Activated naive CD8-positive, alpha-beta T cell treated with anti-CD3 and anti-CD28 coated beads, Interleukin-2, amount 10 ng/mL, durations not matched to agents 7 days and 5 days (primary cell): ENCODE measurements at places on chromosomes 12 and 14. TPM values are rescaled to one million over a fixed set of nuclear protein-coding genes. Genes with fewer than 3 reads are reported as not detected.
A peak's percentile ranks its signal among the peaks of the same experiment; 100 is the strongest.

HPD gene
- not detected for total RNA-seq

DNA sequence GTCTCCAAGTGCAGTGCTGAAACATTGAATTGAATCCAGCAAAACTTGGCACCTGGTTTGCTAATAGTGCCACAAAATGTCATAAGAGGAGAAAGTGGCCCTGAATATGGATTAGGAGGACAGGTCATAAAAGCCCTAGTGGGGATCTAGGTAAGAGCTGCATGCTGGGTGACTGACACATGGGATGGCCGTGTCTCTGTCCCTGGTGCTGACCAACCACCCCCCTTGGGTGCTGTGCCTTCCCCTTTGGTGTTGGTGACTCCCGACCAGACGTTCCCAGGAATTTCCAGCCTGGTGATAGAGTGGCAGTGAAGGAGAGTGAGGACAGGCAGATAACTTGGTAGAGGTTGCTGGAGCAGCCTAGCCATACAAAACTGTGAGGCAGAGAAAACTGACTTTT lies 142.8 kb downstream of the VRK1 start:
- DNase-seq: no peak

C14orf180 gene
- not detected for total RNA-seq

ADAM21 gene
- not detected for total RNA-seq

KLHL33 gene
- 3.6 TPM for total RNA-seq

TCL1B gene
- not detected for total RNA-seq

SSTR1 gene
- not detected for total RNA-seq

DNA sequence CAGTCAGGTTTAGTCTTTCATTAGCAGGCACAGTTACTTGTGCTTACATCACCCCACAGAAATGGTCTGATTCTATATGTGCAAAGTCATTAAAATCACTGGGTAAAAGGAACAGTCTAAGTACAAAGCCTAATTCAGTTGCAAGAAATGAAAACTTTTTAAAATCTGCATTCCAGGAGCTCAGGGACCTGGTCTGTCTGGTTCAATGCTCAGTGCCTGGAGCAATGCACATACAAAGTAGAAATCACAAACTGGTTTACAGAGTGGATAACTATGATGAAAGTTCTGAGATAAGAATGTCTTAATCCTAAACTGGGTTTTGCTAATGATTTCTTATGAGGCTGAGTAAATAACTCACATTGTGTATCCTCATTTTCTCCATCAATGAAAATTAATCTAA lies 28.7 kb downstream of the LMNTD1 start:
- no peak for DNase-seq

GRCh38 chr14:64507376-64508156 lies 3.0 kb downstream of the ZBTB1 start:
- DNase-seq: no peak

- DNase-seq: no peak
These were observed 190.7 kb downstream of the EXOC5 start for GRCh38 chr14:57078054-57078453.

KCNMB4 gene
- 0.74 TPM for total RNA-seq

CD69 gene
- total RNA-seq: 116 TPM

DNA sequence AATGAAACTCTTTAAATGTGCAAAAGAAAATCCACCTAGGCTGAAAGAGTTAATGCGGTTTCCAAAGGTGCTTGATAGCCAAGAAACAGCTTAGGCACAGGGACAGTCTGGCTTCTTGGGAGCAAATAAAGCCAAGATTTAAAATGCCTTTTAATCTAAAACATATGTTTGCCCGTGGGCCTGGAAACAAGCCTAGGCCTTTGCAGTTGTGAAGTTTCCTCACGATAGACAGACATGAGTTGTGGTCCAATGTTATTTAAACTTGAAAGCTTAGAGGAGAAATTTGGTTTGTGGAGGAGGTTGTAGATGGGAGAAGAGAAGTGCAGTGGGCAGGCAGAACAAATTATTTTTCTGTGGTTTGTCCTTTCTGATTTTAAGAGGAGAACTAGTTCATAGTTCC lies 29.8 kb downstream of the PROX2 start:
- no peak for DNase-seq

DNA sequence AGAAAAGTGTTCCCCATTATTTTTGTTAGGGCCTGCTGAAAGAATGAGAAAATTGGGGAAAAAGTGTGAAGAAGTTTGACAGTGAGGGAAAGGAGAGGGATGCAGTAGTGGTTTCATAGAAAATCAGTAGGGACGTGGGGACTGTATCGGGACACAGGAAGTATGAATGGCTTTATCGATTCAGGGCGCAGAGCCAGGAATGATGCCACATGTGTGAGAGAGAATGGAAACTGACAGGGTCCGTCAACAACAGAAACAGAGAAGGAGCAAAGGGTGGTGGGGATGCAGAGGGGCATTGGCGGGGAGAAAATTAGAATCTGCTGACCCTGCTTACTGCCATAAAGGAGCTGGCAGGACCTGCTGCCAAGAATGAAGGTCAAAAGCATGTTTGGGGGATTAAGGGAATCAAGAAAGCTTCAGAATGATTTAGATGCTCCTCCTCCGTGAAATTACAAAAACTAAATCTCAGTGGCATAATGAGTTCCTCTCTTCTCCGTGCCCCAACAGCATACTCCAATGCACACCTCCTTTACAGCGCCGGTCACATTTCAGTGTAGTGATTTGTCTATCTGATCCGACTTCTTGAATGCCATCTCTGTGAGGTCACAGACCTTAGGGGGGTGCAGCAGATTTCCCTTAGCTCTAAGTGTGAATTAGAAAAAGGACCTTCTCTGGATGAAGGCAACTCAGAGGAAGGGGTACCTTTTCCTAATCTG lies 92.6 kb downstream of the EMP1 start:
- no peak for DNase-seq

DNA sequence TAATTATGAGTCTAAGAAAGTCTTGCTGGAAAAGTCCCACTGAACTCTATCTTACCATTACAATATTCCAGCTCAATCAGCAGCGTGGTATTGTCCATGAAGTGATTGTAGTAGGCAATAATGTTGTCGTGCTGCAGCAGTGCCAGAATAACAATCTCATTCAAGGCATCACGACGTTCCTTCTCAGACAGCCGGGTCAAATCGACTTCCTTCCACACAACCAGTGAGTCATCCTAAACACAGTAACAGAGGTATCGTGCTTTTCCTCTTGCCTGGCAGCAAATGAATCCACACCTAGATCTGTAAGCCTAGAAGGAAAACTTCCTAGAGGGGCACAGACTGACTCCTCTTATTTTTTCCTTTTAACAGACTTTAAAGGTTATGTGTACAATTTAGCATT lies 2.9 kb downstream of the NEK9 start:
- no peak for DNase-seq

- no peak for DNase-seq
These were observed 124.8 kb downstream of the TMTC3 start for GRCh38 chr12:88266806-88267360.

DNA sequence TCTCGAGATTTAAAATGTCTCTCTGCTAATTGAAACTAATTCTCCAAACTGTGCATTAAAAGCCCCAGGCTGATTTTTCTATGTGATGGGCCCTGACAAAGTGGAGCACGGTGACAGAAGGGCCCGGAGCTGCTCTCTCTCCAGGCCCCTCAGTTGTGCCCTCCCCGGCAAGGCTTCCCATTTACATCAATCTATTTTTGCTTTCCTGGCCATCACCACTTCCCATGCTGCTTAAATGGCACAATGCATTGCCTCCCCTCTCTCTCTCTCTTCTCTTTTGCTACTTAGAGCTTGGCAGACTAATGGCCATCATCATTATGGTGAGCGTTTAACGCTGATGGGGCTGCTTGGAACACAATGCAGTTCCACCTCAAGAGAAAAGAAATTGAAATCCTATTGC lies 270.7 kb upstream of the DIO3 start:
- DNase-seq: no peak

C12orf60 gene
- total RNA-seq: 1.3 TPM

- DNase-seq: no peak
These were observed 10.1 kb downstream of the GOLGA3 start for GRCh38 chr12:132818562-132818961.

NOVA1 gene
- 0.39 TPM for total RNA-seq

DNA sequence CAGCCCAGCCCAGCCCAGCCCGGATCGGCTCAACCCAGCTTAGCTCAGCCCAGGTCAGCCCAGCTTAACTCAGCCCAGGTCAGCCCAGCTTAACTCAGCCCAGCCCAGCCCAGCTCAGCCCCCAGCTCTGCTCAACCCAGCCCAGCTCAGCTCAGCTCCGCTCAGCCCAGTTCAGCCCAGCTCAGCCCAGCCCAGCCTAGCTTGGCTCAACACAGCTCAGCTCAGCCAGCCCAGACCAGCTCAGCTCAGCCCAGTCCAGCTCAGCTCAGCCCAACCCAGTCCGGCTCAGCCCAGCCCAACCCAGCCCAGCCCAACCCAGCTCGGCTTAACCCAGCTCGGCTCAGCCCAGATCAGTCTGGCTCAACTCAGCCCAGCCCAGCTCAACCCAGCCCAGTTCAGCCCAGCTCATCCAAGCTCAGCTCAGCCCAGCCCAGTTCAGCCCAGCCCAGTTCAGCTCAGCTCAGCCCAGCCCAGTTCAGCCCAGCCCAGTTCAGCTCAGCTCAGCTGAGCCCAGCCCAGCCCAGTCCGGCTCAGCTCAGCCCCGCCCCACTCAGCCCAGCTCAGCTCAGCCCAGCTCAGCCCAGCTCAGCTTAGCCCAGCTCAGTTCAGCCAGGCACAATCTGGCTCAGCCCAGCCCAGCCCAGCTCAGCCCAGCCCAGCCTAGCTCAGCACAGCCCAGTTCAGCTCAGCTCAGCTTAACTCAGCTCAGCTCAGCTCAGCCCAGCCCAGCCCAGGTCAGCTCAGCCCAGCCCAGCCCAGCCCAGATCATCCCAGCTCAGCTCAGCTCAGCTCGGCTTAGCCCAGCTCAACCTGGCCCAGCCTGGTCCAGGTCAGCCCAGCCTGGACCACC lies 331.7 kb downstream of the TMEM121 start:
- peak; percentile 43 for DNase-seq

DNA sequence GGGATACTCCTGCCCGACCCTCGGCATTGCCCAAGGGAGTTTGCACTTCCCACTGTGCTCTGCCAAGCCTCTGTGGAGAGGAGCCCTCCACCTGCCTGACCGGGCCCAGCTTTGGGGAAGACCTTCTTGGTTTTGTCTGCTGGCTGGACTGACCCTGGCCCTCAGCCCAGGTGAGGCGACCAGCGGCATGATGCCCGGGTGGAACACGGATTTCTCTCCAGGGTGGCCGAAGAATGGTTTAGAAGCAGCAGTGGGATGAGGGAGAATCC lies 15.6 kb downstream of the ZBTB42 start:
- DNase-seq: no peak
